ENCODE measurements at places on chromosomes 11 and 22.
A peak's percentile ranks its signal among the peaks of the same experiment; 100 is the strongest.

- no peak for DNase-seq
Measured at GRCh38 chr22:47539374-47539773, 776.9 kb downstream of the TBC1D22A start.

- DNase-seq, result no peak
Measured at GRCh38 chr22:27633296-27633871, 168.2 kb downstream of the MN1 start.

- no peak for DNase-seq
Measured at GRCh38 chr11:122126024-122126688, 10.1 kb upstream of the BLID start.

DNA sequence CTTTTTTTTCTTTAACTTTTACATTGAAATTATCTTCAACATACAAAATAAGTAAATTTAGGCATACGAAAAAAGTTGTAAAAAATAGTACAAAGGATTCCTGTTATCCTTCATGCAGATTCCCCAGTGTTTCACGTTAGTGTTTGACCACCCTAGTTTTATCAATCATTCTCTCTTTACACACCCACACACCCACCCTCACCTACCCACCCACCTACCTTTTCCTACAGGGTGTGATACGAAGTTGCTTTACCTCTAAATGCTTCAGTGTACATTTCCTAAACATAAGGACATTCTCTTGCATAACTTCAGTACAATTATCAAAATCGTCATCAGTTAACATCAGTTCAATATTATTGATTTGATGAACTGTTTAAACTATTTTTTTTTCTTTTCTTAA is 37.0 kb downstream of the HIPK3 start:
- no peak for DNase-seq

DNA sequence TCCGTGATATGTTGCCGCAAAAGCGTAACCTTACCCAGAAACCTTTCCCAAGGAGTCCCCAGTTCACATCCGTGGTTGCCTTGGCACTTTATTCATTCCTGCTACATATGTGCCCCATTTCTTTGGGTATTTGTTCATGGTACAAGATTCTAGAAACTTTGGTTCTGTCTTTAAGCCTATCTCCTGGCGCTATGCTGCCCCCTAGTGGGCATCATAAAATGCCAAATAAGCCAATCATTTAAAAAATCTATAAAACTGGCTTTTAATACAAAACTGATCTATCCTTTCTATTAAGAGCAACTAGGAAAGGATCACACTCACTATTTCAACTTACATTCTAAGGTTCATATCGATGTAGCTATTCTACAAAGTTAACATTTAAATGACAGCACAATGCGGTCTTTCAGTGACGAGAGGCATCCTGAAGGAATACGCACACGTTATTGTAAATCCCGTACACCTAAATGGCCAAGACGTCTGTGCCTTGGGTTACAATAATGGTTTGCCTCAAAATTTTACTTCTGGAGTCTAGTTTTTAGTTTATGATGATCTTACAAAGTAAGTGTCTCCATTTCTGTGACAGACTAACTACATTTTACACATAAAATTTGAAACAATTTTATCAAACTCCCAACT is 16.2 kb downstream of the PIWIL3 start:
- peak; percentile 54 for DNase-seq

GRCh38 chr11:66616379-66617154 is at the start of gene RBM14:
RBM14 (plus strand) TSS chr11:66616630; CDS start chr11:66616721, 91 bp downstream.
- peak; percentile 99 for DNase-seq

DNA sequence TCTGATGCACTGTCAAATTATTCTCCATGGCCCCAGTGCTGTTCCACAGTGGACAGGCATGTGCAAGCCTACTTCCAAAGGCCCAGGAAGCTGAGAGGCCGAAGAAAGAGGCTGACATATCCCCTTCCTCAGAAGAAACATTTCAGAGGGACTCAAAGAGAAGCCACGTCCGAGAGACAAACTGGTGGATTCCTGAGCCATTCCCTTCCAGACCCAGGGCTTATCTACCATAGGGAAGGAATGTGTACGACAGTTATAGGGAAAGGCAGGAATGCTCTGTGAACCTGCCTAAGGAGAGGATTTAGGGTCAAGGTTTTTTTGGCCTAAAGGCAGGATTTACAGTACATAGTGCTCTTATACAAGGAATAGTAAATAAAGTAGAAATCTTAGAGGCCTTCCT is 46.9 kb upstream of the TSKU start:
- DNase-seq, result no peak

DNA sequence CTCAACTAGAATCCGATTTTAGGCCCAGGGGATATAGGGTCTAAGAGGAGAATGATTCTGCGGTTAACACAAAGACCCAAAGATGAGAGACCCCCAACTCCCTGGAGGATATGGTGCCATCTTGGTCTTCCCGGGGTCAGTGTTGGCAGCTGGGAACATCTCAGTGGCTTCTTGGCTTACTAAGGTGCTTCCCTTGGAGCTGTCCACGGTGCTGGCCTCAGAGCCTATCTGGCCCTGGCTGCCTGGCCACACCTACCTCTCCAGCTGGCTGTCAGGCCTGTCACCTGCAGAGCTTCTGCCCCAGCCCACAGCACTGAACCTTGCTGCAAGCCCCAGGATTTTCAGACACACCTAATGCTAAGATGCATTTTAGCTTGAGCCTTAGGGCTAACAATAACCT is 70.7 kb upstream of the THY1 start:
- no peak for DNase-seq

GRCh38 chr11:130721736-130722135 is 194.5 kb downstream of the SNX19 start:
- no peak for DNase-seq

GRCh38 chr22:33923660-33924246 is 3.5 kb upstream of the LARGE1 start:
- DNase-seq, result peak; percentile 54

DNA sequence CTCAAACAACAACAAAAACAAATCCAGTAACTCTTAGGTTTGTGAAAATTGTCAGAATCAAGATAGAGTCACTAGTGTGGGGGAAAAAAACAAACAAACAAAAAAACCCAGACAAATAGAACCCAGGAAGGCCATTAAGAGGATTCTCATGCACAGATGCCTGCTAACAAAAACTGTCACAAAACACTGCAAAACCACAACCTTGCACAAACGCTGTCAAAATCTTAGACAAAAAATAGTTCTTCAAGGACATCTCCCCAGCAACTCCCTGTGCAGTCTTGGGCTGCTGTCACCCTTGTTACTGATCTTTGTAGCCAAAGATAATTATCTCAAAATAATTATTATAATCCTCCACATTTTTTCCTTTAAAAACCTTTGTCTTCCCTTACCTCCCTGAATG is 4.6 kb upstream of the ZBED5 start:
- DNase-seq, result no peak

GRCh38 chr11:77195071-77195755 is 67.2 kb downstream of the MYO7A start:
- DNase-seq, result peak; percentile 19

GRCh38 chr22:41234815-41235695 is 5.7 kb downstream of the CHADL start:
- DNase-seq, result no peak

GRCh38 chr22:30885591-30885990 is 83.0 kb downstream of the MORC2 start:
- DNase-seq, result no peak

GRCh38 chr11:111942829-111943228 is 5.7 kb downstream of the DIXDC1 start:
- no peak for DNase-seq

DNA sequence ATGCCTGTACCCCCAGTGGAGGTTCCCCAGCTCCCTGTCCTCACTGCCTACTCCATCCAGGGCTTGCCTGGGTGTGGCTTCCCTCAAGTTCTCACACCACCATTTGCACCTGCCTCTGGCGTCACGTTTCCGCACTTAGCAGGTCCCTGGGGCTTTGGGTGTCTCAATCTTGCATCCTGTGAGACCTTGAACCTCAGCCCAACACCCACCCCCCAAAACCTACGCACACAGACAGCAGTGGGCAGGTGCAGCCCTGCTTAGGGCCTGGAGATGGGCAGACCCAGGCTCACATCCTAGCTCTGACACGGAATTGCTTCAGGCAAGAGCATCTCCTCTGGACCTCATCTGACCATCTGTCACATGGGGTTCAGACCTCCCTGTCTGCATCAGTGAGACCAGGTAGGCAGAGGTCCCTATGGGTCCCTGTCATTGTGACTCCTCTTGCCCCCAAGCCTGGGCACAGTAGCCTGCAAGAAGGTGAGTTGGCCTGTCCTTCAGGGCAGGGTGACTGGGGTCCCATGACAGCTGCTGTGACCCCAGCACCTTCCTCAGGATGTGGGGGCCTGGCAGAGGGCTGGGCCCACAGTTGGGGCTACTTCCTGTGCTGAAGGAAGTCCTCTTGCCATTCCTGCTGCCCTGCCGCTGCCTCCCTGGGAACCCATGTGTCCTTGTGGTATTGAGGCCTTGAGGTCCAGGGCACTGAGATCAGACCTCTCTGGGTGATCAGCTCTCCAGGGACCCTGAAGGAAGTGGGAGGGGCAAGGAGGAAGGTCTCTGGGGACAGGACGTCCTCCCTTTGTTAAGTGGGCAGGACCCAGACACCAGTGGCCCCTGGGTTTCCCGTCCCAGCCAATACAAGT is 2.0 kb downstream of the SIPA1 start:
- peak; percentile 7 for DNase-seq

GRCh38 chr11:125923012-125923579 is 18.8 kb downstream of the DDX25 start:
- DNase-seq, result peak; percentile 55

- no peak for DNase-seq
Measured at GRCh38 chr11:74950374-74950969, 1.4 kb downstream of the SPCS2 start.

- no peak for DNase-seq
Measured at GRCh38 chr11:64026575-64027205, 9.0 kb upstream of the FLRT1 start.

Data from NCI-H2171 treated with DMSO at 0.1 percent for 48 hours (cell line).